ENCODE measurements at places on chromosomes 2 and 18. TPM values are rescaled to one million over a fixed set of nuclear protein-coding genes. Genes with fewer than 3 reads are reported as not detected.

Gene NDC80
- polyA plus RNA-seq: 0.87 TPM

Gene MERTK
- 2.8 TPM for polyA plus RNA-seq

Gene ATOH8
- 13.9 TPM for polyA plus RNA-seq

Gene ATP6V1B1
- polyA plus RNA-seq: 10.9 TPM

Gene GPAT2
- 5.0 TPM for polyA plus RNA-seq

Gene PSMA8
- polyA plus RNA-seq: not detected

Gene LYG2
- not detected for polyA plus RNA-seq

Gene FBLN7
- 1.0 TPM for polyA plus RNA-seq

Gene SMYD1
- not detected for polyA plus RNA-seq

Gene STEAP3
- polyA plus RNA-seq: 9.8 TPM

Gene EMX1
- polyA plus RNA-seq: 0.14 TPM

Gene PPP4R3B
- 29.3 TPM for polyA plus RNA-seq

Gene MARCHF4
- polyA plus RNA-seq: 4.1 TPM

Gene CAPN13
- 8.5 TPM for polyA plus RNA-seq

Gene SERPINB7
- polyA plus RNA-seq: not detected

Gene KCNG3
- polyA plus RNA-seq: 0.42 TPM

Gene CTIF
- 26.1 TPM for polyA plus RNA-seq

Gene DNAJC5G
- 0.34 TPM for polyA plus RNA-seq

All from pancreas (tissue), 10 donors.